ENCODE measurements at places on chromosomes 12 and 14.

DNA sequence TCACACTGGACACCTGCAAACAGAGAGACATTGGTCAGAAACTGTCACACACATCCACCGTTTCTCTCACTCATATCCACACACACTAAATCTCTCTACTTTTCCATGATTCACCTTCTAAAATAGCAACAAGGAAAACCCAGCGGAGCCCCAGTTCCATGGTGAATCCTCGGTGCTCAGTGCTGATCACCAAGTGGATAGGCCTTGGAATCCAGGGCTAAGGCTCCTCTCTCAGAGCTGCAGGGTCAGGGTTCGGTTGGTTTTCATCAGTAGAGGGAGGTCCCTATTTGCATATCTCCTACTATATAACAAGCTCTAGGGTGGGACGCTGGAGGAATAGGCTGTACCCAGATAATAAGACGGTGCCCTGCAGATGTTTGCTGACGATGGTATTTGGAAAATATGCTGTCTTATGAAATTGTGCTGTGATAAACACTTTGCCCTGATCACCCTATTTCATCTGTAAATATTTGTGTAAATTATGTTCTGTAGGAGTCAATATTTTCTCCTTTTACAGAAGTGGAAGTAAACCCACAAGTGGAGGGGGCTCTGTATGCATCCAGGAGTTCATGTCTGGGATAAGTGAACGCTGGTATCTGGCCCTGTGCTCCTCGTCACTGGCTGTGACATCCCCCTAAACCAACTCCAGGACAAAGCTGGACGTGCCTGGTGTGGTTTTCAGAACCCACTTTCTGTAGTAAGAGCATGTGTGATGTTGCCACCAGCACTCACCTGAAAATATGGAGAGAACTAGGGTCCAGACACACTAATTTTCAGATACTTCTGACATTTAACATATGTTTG lies 709.2 kb downstream of the TMEM121 start:
- no peak for DNase-seq

- no peak for DNase-seq
Observed at GRCh38 chr12:68067762-68068376, 78.6 kb downstream of the IFNG-AS1 start.

- no peak for DNase-seq
Observed at GRCh38 chr14:58296726-58297125, 1.6 kb upstream of the ARID4A start.

DNA sequence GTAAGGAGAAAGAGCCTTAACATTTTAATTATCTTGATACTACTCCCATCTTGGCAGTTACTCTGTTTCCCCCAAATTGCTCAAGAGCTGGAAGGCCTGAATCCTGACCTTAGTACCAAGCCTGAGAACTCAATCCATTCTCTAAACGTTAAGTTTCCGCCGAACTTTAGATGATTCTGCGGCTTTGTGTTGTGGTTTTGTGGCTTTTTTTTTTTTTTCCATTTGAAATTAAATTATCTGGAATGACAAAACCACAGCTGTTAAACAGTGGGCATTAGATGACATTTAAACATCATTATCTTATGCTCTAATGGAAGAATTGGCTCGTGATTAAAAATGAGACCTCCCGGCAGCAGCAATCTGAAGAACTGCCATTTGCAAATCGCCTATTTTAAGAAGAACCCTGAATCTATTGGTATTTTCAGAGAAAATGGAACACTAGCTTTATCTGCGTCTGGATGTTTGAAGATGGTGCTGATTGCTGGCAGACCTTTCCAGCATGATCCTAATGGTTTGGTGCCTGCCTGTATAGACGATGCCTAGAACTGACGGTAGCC lies 38.4 kb downstream of the TMEM132C start:
- no peak for DNase-seq

- DNase-seq, result no peak
Observed at GRCh38 chr14:93023039-93023438, 92.7 kb downstream of the ITPK1 start.

GRCh38 chr14:64324461-64324860 lies 30.3 kb upstream of the ESR2 start:
- DNase-seq, result no peak

GRCh38 chr12:96889273-96889933 lies 17.7 kb upstream of the NEDD1 start:
- DNase-seq, result no peak

DNA sequence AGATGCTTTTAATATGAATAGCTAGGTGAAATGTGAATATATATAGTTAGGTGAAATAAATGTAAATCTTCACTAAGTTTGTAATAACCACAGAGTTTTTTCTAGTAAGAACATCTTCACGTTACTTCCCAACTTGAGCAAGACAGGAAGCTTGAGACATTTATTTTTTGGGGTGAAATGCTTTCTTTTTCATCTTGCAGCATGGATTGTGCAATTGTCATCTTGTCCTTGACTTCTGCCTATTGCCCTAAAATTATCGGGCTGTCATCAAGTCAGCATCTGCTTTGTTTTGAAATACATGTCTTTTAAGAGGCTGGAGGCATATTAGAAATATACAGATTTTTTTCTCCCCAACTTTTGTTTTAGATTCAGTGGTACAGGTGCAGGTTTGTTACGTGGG lies 433.9 kb downstream of the PCNX1 start:
- no peak for DNase-seq

DNA sequence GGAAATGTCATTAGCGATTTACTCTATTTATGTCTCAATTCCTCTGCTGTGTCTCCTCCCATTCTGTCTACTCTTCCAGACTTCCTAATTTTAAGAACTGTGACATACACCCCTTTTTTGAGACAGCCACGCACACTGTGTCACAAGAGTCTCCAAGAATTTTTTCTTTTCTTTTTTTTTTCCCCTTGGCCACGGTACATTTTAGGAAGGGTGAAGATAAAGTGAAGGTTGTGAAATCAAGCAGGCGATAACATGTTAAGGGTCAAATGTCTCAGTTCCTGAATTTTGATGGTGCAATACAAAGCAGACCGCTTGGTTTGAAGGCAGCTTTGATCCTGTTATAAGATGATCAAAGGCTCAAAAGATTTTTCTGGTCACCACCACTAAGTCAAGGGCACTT lies 4.3 kb downstream of the OLR1 start:
- DNase-seq, result no peak

DNA sequence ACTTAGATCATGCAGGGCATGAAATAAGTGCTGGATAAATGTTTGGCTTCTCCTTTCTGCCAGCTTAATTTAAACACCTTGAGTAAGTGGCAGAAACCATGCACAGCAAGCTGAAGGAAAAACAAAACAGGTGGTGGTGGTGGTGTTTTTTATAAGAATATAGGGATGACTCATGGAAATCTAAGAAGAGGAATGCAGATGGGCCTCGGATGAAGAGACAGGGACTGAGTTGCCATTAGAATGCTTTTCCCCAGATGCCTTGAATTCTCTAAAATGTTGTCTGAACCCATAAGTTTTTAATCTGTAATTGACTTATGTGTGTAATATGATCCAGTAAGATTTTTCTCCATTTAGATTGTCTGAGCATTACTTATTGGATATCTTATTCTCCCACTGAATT lies 93.1 kb upstream of the ZDHHC17 start:
- no peak for DNase-seq

Data from right kidney (tissue), 9 donors.